ENCODE measurements at places on chromosomes 12 and 14. TPM values are rescaled to one million over a fixed set of nuclear protein-coding genes. Genes with fewer than 3 reads are reported as not detected.

Gene PZP
- not detected for total RNA-seq

Gene ARHGDIB
- 511 TPM for total RNA-seq

Gene JPH4
- 1.8 TPM for total RNA-seq

DNA sequence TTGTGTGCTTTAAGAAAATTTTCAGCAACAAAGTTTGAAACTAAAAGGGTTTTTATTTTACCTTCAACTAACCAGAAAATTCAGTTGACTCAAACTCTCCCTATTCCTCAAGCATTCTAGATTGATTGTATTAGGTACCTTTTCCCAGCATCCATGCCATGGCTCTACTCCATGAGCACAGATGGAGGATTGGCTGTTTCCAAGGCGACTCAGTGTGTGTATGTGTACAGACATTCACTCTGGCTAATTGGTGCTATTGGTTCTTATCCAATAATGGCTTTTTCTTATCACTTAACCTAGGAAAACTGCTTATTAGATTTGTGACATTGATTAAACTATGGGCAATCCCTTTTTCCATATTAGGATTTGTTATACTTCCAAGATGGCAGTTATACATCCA, 202.6 kb downstream of the ANO6 start:
- no peak overlapping the region for H3K4me3 ChIP-seq
- no peaks in the 10 kb centered on the region for H3K4me1 ChIP-seq
- H3K27me3 ChIP-seq = no peaks in the 10 kb centered on the region
- H3K36me3 ChIP-seq = no peaks in the 10 kb centered on the region
- no peak overlapping the region for H3K27ac ChIP-seq
- no peak for DNase-seq

- H3K4me1 ChIP-seq = peaks cover 3% of the 10 kb centered on the region
- no peak overlapping the region for H3K4me3 ChIP-seq
- no peak overlapping the region for H3K27ac ChIP-seq
- DNase-seq = no peak
Measured at GRCh38 chr14:49934646-49935045, 41.8 kb downstream of the ARF6 start.

GRCh38 chr12:94618995-94619695, 31.2 kb downstream of the TMCC3 start:
- no peaks in the 10 kb centered on the region for H3K27me3 ChIP-seq
- H3K4me1 ChIP-seq = peaks cover 7% of the 10 kb centered on the region
- DNase-seq = no peak
- no peak overlapping the region for H3K4me3 ChIP-seq

DNA sequence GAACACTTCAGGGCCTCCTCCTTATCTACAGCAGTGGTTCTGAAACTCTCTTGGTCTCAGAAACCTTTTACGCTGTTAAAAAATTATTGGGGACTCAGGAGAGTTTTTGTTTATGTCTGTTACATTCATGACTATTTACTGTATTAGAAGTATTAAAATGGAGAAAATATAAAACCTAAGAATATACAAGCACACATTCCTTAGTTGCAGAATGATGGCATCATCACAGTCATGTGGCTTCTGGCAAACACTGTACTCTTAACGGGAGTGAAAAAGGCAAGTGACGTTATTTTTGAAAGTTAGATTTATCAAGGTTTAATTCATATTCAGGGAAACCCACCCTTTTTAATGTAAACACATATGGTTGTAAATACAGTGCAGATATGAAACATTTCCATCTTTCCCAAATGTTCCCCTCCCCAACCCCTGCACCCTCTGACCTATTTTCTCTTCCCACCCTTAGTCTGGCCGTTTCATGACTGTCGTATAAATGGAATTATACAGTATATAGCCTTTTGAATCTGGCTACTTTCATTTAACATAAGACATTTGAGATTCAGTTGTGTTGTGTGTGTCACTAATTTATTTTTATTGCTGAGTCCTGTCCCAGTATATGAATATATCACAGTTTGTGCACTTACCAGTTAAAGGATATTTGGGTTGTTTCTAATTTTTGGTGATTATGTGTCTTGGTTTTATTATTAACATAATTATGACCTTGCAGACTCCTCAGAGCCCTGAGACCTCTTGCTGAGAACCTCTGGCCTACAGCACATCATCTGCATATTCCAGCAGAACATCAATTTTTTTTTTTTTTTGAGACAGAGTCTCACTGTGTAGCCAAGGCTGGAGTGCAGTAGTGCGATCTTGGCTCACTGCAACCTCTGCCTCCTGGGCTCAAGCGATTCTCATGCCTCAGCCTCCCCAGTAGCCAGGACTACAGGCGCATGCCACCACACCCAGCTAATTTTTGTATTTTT, 457.0 kb downstream of the PCNX1 start:
- no peaks in the 10 kb centered on the region for H3K36me3 ChIP-seq
- no peak overlapping the region for H3K27ac ChIP-seq
- DNase-seq = no peak
- no peaks in the 10 kb centered on the region for H3K4me1 ChIP-seq
- no peak overlapping the region for H3K4me3 ChIP-seq
- H3K27me3 ChIP-seq = no peaks in the 10 kb centered on the region

Measured in CD8-positive, alpha-beta memory T cell (primary cell).